ENCODE measurements at places on chromosomes 5 and 9.

DNA sequence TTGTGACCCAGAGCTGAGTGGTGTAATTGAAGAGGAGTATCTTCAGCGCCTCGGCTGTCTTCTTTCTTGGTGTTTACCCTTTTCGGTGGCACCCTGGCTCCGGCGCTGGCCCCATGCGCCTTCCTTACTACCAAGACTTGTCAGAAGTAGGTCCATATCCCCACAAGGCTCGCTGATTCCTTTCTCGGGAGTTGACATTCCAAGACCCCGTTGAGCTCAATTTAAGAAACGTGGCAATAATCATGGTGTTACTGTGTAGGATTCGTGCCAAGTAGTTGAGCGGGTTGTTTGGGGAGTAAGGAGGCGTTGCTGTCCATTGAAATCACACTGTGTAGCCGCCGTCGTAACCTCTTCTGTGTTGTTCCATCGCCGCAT lies 795 bp downstream of the NDUFAF2 start:
- DNase-seq, result no peak

GRCh38 chr5:169335806-169336205 lies 34.9 kb upstream of the SLIT3 start:
- no peak for DNase-seq

DNA sequence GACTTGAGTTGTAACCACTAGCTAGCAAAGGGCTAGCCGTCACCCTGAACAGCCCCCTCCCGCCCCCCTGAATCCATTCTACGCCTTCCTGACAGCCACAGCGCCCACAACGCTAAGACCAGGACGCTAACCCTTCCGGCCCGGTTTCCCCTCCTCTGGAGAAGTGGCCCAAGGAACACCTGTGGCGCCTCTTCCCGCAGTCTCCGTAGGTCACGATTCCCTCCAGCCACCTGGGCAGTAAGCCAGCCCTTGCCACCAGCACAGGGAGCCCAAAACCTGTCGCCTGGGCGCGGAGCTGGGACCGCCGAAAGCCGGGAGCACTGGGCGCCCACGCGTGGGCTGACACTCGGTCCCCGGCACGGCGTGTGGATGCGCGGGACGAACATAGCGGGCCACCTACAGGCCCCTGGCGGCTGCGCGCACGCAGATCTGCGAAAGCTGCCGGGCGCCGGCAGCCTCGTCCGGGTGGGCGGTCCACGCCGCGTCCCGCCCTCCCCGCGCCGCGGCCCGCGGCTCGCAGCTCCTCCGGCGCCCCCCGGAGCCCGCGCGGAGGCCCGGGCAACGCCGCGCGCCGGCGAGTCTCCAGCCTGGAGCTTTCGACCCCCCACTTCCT lies 596 bp downstream of the IRF1 start:
- peak; percentile 83 for DNase-seq

- peak; percentile 96 for DNase-seq
Observed at GRCh38 chr5:66144074-66144833, at the start of gene SREK1. TSS of gene SREK1 (plus strand) at chr5:66144300. CDS start at chr5:66144377, 77 bp downstream.

DNA sequence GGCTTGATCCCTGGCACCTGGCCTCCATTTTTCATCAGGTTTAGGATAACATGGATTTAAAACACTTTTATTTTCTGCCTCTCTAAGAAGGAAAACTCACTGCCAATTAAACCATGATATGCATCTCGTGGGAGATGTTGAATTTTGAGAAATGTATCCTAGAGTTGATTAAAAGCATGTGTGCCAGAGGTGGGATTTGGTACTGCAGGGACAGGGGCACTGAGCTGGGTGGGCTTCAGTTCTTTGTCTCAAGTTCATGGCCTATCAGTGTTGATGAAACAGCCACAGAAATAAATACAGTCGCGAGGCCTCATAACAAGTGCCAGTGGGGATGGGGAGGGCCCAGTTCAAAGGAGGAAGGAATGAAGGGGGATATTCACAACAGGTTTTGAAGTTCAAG lies 34.9 kb downstream of the POLR1E start:
- DNase-seq, result no peak

- peak; percentile 31 for DNase-seq
Observed at GRCh38 chr5:140235791-140236551, 61.0 kb downstream of the CYSTM1 start.

DNA sequence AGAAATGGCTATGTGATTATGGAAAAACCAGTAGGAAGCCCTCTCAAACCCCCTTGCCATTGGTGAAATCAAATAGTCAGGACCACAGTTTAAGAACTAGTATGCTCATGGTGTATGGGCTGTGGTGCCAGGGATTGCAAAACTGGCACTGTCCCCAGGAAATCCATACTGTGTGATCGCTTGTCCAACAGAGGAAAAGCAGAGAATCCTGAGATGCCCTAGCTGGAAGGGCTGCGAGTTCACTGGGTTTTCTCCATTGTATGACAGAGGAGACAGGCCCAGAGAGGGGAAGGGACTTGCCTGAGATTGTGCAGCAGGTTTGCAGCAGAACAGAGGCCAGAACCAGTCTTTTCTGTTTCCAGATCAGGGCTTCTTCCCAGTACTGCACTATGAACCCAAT lies 12.5 kb downstream of the SEC61B start:
- DNase-seq, result no peak

- DNase-seq, result no peak
Observed at GRCh38 chr5:17378346-17378997, 119.6 kb upstream of the TAF11L2 start.

DNA sequence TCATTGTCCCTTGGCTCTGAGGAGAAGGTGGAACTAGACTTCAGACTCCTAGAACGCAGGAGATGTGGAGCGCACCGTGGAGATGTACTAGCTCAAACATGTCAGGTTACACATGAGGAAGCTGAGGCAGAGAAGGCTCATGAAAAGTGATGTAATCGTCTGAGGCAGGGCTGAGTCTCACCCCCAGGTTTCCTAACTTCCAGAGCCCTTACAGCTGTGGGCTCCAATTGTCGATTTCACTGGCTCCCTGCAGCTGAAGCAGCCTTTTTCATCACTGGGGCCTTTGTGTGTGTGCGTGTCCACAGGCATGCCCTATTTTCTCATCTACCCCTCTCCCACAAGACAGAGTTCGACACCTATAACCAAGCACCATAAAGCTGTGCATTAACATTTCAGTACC lies 370.6 kb downstream of the NTRK2 start:
- DNase-seq, result no peak

DNA sequence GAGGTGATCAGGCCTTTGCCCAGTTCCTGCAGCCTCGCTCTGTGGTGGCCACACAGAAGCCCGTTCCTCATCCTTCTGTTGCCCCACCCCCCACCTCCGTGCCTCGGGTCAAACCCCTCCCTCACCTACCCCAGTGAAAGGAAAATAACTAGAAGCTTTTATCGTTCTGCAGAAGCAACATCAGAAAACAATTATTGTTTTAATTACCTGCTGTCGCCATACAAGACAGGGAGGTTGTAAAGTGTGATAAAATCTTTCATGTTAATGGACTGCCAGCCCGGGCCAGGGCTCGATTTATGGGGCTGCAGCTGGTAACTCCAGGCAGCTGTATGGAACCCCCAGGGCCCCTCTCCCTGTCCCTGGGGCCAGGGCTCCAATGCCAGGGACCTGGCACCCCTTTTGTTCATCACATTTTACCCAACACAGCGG lies 20.6 kb downstream of the UNC5A start:
- DNase-seq, result no peak

DNA sequence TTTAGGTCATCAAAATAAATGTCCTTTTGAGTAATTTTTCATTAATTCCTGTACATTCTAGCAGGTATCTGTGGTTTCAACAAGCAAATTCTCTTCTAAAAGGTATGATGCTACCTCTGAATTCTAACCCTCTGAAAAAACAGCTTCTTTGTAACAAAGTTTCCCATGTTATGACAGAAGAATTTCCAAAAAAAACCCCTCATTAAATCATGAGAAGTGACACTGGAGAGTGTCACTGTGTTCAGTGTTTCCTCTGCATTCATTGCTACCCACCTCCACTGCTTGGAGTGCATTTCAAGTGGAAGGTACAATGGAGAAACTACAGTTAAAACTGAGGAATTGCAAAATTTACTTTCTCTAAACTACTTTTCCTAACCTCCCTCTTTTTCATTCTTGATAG lies 10.1 kb downstream of the CDKN2A start:
- DNase-seq, result peak; percentile 93

DNA sequence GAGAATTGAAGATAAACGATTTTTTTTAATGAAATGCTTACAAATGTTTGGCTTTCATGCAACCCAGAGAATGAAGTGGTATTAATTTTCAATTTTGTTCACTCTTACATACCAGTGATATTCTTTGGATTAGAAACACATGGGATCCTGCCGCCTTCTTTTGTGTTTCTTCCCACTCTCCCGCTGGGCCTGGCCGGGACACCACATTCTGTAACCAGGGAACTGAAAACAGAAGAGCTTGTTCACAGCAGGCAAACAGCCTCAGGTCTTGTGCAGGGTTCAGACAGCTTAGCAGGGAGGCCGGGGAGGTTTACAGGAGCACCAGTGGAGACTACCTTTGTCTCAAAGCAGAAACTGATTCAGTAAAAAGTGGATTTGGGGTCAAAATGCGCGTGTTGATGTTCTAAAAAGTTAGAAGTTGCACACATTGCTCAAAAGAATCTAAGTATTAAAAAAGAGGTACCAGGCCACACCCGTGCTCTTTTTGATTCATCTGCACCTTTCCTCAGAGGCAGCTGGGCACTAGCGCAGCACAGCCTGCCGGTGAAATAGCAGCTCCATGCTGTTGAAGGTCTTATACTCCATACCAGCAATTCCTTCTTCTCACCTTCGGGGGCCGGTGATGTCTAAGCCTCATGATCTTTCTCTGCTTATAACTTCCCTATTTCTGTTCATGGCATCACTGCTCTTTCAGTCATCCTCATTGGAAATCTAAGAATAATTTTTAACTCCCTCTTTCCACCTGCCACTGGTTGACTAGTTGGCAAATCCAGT lies 67.1 kb downstream of the GRAMD2B start:
- peak; percentile 23 for DNase-seq

- no peak for DNase-seq
Observed at GRCh38 chr9:93709600-93710369, 133.4 kb downstream of the PHF2 start.

DNA sequence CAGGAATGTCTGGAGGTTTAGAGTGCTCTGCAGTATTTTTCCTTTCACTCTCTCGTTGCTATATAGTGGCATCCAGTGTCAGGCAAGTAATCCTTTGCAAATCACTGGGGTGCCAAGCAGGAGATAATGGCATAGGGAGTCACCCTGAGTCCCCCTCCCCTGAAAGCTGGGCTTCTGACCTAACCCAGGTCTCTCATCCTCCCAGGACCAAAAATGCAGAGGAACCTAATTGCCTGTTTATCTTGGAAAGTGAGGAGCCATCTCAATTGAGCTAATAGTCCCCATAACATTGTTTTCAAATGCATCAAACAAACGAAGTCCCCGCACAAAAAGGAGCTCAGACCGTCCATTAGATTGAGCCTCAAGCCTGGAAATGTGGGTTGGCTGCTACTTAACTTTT lies 368.0 kb upstream of the IRX2 start:
- no peak for DNase-seq

All from suppressor macrophage treated with lipopolysaccharide for 1 hour (primary cell).